Gastroesophageal sphincter (tissue), 4 donors: ENCODE measurements at places on chromosomes 13 and 19. TPM values are rescaled to one million over a fixed set of nuclear protein-coding genes. Genes with fewer than 3 reads are reported as not detected.

GRCh38 chr13:27636589-27637288 is 15.0 kb downstream of the POLR1D start:
- no peak for ATAC-seq

GRCh38 chr13:69418319-69418718 is 689.3 kb upstream of the ATXN8OS start:
- ATAC-seq: no peak

GRCh38 chr13:91714855-91715254 is 316.4 kb downstream of the GPC5 start:
- no peak for ATAC-seq

GRCh38 chr19:33819880-33820781 is 23.5 kb downstream of the KCTD15 start:
- peak; percentile 88 for ATAC-seq

DNA sequence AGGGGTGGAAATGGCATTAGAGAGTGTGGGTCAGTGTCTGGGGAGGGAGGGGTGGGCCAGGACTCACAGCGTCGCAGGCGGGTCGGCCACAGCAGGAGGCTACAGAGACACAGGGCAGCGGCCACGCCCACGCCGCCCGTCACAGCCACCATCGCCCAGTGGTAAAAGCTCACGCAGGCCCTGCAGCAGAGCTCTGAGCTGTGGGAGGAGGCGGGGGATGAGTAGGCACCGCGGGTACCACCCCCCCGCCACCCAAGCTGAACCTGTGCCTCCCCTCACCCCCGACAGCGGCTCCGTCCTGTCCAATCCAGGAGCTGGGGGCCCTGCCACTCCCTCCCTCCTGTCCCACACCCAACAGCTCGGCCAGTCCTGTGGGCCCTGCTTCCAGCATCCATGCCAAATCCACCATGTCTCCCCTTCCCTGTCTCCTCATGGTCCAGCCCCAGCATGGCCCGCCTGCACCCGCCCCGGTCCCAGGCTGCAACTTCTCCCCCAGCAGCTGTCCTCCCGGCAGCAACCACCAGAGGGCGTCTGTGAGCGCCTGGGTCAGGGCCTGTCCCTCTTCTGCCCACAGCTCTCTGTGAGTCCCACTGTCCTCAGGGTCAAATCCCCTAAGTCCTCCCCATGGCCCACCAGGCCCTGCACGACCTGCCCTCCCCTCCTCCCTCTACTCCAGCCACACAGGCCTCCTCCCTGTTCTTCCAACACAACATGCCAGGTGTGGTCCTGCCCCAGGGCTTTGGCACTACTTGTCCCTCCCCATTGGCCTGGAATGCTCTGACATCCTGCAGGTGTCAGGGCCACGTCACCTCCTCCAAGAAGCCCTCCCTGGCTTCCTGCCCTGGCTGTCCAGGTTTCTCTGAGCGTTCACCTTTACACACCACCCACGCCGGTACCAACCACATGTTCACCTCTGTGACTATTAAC is 6.0 kb downstream of the TEKTIP1 start:
- peak; percentile 62 for ATAC-seq

DNA sequence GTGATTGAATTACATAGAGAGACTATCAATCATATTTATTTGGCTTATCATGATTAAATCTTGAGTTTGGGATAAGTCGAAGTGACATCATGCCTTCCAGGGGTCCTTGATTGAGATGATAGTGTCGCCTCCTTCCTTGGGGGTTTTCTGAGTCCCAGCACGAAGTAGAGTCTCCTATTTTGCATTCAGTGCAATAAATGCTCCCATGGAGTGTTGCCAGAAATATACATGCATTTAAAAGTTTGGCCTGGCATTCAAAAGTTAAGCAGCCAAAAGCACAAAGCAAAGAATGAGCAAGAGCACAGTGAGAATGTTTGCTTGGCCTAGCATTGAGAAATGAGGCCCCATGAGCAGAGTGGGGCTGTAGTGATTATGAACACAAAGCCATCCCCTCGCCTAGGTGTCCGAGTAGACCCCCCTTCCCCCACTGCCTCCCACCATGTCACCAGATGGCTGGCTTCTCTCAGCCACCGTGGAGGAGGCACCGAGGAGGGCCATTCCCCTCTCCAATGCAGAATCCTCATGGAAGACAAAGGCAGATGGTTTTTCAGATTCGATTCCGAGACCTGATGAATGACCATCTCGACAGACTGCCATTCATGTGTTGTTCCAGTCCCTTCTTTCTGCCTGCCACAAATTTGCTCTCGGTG is 58.8 kb upstream of the UBL3 start:
- ATAC-seq: no peak

- ATAC-seq: no peak
These were observed 148.7 kb downstream of the NALCN start for GRCh38 chr13:101267656-101268055.

DNA sequence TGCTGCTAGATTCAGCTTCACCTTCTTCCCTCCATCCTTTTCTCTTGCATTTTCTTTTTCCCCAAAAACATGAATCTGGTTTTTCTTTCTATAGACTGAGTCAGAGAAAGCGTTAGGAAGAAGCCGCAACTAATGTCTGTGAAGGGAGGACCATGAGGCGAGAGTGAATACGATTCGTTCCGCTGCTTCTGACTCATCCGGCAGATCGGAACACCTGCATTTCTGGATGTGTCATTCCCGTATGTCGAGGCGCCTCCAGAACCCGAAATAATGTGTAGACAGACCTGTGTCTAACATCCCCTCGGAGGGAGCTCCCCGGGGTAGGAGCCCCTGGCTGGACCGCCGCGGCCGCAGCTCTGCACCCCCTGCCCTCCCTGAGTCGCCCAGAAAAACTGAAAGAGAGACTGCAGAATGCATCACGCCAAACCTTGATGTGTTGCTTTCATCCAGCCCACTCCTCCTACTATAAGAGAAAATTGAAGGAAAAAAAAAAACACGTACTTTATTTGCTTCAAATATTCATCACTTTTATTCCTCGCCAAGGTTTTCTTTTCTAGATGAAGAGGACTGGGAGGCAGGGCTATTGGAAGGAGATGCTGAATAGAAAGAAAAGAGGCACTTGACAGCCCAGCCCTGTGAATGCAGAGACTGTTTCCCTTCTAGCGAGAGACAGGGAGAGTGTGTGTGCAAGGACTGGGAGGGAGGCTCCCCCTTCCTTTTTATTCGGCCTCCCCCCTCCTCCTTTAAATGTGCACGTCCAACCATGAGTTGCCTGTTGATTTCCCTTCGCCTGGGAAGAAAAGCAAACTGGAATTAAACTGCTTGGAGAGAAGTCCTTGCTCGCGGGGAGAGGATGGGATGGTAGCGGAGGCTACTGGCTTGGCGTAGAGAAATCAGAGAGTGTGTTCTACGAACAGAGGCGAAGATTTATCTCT is 616 bp upstream of the PCDH17 start:
- ATAC-seq: no peak

DNA sequence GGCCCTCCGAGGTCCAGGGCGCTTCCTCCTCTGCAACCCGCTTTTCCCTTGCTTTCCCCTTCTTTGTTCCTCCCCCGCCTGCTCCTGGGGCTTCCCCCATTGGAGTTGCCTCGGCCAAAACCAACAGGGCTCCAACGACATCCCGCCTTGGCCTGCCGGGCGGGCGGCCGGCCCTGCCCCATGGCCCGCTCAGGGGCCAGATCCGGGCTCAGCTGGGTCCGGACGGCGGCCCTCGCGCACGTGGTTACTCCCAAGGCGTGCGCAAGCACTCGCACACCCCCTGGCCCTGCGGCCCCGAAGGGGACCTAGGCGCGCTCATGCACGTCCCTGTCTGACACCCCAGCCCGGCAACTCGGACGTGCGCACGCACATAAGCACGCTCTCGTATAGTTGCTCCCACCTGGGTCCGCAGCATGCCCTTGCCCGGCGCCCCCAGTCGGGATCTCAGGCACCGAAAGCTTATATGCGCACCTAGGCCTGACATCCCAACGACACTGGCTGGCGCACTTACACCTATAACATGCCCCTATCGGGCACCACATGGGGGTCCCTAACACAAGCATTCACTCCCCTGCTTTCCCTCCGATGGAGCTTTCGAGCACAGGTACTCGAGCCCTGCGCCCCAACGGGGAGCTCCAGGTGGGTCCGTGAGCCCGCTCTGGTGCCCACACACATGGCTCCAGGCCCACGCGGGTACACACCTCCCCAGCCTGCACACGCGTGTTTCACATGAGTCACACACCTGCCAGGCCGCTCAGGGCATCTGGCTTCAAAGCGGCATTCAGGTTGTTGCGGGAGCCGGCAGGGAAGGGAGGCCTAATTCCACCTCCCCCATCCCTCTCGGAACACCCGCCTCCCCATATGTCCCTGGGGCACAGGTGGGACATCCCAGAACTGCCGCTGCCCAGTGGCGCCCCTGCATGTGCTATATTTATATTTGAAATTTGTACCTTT is 15.0 kb downstream of the NFIX start:
- ATAC-seq: peak; percentile 18

DNA sequence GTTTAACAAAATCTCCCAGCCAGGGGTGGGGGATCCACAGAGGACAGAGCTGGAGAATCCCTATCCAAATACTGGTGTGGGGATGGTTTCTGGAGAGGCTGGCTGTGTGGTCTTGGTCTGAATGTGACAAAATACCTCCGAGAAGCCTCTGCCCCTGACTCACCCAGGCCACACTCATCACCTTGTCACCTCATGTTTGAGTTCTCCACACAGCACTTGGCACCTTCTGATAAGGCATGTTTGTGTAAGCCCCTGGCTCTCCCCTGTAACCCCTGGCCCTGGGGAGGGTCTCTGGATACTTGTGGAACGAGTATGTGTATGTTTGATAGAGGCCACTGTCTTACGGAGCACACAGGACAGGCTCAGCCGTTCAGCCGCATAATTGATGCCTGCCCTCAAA is 14.7 kb downstream of the TECR start:
- ATAC-seq: no peak

- peak; percentile 84 for ATAC-seq
These were observed 22.5 kb upstream of the NFIC start for GRCh38 chr19:3343619-3344502.

- no peak for ATAC-seq
These were observed 1246.5 kb downstream of the UQCRFS1 start for GRCh38 chr19:27966390-27966816.

- no peak for ATAC-seq
These were observed 30.4 kb downstream of the ELAVL1 start for GRCh38 chr19:7975037-7975436.

- no peak for ATAC-seq
These were observed 303.9 kb downstream of the FGF9 start for GRCh38 chr13:21974741-21975140.

- peak; percentile 74 for ATAC-seq
These were observed 157.2 kb downstream of the TM9SF2 start for GRCh38 chr13:99658261-99658991.

DNA sequence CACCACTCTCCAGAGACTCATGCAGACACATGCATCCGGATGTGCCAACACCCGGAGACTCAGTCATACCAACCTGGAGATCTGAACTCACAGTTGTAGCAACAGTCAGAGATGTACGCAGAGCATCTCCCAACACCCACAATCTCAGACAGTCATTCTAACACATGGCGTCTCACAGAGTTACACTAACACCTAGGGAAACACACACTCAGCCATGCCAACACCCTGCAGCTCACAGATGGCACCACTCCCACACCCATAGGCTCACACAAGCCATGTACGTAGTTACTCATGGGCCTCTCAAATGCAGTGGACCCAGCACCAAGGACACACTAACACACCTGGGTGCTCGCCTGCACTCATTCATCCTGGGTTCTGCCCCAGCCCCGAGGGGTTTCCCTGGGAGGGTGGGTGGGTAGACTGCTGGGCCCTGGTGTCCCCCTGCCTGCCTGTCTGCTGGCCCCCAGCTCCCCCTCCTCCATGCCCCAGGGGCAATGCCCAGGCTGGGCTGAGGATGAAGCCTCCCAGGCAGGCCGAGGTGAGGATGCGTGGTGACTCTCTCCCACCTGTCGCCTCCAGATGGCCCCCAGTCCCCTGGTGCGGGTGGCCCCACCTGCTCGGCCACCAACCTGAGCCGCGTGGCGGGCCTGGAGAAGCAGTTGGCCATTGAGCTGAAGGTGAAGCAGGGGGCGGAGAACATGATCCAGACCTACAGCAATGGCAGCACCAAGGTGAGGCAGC is 10.0 kb downstream of the PKN1 start:
- ATAC-seq: no peak

GRCh38 chr13:28819046-28819730 is 951 bp upstream of the MTUS2 start:
- peak; percentile 18 for ATAC-seq

DNA sequence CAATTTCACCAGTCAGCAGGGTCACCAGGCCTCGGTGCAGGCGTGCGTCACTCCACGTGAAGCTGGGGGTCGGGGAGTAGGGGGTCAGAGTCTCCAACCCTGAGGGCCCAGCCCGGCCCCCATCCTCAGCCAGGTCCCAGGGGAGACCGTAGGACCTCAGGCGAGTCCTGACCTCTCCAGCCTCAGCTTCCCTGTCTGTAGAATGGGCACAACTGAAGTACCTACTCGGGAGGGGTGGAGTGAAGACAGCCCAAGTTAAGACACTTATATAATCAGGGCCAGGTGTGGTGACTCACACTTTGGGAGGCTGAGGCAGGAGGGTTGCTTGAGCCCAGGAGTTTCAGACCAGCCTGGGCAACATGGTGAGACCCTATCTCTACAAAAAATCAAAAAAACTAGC is 2.7 kb upstream of the SPACA4 start:
- no peak for ATAC-seq

DNA sequence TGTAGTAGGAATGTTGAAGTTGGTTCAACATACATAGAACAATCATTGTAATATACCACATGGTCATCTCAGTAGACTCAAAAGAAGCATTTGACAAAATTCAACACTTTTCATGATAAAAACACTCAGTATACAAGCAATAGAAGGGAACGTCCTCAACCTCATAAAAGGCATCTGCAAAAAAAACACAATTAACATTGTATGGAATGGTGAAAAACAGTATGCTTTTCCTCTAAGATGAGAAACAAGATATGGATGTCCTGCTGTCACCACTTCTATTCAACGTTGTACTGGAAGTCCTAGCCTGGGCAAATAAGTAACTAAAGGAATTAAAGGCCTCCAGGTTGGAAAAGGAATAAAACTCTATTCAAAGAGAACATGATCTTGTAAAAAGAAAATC is 54.5 kb downstream of the FNDC3A start:
- ATAC-seq: no peak

- no peak for ATAC-seq
These were observed 53.5 kb upstream of the PCDH9 start for GRCh38 chr13:67283637-67284036.

GRCh38 chr19:10230861-10231611 is at the start of gene S1PR2:
S1PR2 (minus strand) TSS chr19:10231331; CDS start chr19:10224905, 6,426 bp downstream.
- peak; percentile 57 for ATAC-seq

Gene HPN
- total RNA-seq: 0.17 TPM

Gene MTUS2
- 36.7 TPM for total RNA-seq

Gene ZNF730
- total RNA-seq: 0.27 TPM

Gene TEX101
- total RNA-seq: not detected

Gene ZSWIM9
- 5.3 TPM for total RNA-seq

Gene KLK4
- not detected for total RNA-seq

Gene UQCR11
- 102 TPM for total RNA-seq

Gene ZNF570
- 8.1 TPM for total RNA-seq

Gene EHD2
- 383 TPM for total RNA-seq

Gene TMEM86B
- 1.8 TPM for total RNA-seq

Gene IRS2
- 69.3 TPM for total RNA-seq

Gene OR7A5
- not detected for total RNA-seq

Gene CFAP97D2
- not detected for total RNA-seq

Gene CXCL17
- 6.5 TPM for total RNA-seq

Gene RASGRP4
- 4.1 TPM for total RNA-seq
